ENCODE measurements at places on chromosomes 5 and 9.

- no peak for DNase-seq
Observed at GRCh38 chr9:34382054-34382453, 5.4 kb upstream of the MYORG start.

DNA sequence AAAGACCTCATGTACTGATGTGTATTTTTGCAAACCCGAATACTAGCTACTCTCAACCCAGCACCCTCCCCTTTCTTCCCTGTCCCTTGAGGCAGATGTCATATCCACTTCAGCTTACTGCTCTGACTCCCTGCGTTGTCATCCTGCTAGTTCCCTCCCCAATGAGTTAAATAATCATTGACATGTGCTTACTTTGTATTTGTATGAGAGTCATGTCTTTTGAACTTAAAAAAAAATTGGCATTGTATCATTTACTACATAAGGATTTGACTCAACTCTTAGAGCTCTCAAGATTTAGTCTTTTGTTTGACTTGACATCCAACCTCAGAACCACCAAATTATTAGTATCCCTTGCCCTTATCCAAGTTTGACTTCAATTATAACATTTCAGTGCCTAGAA, 219.7 kb upstream of the TUT7 start:
- DNase-seq = peak; percentile 28

DNA sequence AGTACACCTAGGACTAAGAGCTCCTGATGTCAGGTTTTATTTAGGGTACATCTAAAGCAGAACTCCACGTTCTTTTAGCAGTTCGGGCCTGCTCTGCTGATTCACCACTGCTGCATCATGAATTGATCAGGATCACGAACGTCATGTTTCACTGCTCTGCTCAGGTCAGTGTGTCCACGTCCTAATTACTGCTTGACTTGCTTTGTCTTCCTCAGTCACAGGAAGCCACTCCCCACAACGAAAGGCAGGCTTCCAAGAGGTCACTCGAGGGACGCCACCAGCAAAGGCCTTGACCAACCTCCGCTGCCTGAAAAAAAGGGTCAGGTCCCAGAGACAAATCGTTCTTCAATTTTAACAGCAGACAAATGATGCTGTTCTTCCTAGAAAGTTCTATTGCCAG, 40.3 kb downstream of the CTNND2 start:
- DNase-seq = no peak

GRCh38 chr5:168749391-168750100, 170.4 kb upstream of the PANK3 start:
- no peak for DNase-seq

DNA sequence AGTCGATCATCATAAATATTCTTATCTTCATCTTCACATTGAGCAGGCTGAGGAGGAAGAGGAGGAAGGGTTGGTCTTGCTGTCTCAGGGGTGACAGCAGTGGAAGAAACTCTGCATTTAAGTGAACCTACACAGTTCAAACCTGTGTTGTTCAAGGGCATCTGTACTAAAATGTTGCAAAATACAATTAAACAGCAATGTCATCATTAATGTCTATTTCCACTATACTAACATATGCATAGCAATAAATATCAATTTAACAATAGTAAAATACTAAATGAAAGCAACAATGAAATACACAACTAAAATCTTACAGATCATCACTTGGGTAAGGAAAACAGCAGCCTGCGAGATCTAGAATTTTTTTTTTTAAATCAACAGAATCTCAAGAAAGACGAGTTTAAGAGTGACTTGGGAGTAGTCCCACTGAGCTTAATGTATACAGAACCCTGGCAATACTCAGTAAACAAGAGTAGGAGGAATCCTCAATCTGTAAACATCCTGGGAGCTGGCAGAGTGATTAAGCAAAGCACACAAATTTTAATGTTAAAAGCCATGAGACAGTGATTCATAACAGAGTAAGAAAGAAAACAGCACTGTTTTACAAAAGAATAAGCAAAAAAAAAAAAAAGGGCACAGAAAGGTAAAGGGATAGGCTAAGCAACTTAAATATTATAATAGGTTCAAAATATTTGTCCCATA, 10.0 kb downstream of the HOMER1 start:
- no peak for DNase-seq

GRCh38 chr9:17613758-17614157, 34.9 kb downstream of the SH3GL2 start:
- DNase-seq = peak; percentile 9

DNA sequence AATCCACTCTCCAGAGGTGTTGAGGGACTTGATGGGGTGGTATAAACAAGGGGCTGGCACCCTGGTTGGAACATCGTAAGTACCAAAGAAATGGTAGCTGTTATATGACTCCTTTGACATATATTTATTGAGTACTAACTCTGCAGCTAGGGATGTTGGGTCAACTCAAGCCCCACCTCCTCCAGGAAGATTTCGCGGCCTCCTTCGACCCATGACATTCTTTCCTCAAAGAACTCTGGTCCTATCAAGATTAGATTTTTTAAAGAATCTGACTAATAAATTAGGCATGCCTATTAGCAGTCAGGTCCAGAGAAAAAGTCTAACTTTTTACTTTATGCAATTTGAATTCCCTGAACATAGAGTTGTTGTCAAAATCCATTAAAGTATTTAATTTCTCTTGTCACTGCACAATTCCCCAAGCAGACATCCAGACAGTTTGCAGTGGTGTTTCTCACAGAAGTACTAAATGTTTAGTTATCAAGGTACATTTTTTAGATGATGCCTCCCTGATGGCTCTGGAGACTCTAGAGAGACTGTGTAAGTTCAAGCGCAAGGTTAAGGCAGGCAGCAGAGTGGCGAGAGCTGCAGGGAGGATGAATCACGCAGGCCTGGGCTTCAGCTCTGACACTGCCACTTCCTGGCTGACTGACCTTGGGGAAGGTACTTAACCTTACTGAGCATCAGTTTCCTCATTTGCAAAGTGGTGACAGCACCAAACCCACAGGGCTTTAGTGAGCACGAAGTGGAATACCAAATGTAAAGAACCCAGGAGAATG, 209.6 kb downstream of the TTLL11 start:
- DNase-seq = no peak

DNA sequence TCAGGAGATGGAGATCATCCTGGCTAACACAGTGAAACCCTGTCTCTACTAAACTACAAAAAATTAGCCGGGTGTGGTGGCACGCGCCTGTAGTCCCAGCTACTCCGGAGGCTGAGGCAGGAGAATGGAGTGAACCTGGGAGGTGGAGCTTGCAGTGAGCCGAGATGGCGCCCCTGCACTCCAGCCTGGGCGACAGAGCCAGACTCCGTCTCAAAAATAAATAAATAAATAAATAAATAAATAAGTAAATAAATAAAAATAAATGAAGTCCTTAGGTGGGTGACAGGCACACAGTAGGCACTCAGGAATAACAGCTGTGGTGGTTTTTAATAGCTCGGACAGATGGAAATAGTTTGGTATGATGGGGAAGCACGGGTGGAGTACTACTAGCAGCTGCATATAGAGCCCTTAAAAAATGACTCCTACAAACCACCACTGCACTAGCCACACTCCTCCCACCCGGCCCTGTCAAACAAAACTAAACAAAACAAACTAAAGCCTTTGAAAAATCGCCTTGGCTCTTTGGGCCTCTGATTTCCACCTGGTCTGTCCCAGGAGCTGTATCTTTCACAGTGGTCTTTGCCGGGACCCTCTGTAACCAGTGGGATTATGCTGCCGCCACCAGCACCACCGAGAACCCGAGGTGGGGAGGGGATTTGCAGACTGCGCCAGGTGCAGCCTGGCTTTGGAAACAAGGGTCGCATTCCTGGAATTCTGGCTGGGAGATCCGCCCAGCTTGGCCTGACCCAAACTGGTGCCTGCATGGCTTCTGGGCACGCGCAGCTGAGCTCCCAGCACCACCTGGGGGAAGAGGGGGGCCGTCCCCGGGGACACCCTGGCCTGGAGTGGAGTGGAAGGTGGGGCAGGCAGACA, 5.1 kb upstream of the WDR5 start:
- DNase-seq = no peak

- DNase-seq = no peak
Observed at GRCh38 chr5:128826275-128826674, 139.0 kb upstream of the SLC27A6 start.

DNA sequence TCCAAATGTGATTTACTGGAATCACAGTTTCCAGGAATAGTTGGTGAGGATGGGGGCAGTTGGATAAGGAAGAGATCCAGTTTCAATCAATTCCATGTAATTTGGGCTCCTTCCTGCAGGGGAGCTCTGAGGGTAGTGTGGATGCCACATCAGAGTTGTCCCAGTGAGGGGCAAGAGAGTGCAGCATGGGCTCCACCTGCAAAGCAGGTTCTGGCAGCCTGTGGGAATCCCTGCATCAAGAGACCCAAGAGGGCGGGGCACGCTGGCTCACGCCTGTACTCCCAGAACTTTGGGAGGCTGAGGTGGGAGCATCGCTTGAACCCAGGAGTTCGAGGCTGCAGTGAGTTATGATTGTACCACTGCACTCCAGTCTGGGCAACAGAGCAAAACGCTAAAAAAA, 188.5 kb downstream of the CACNA1B start:
- DNase-seq = no peak

GRCh38 chr5:179955630-179956029, 47.9 kb upstream of the TBC1D9B start:
- DNase-seq = no peak

- no peak for DNase-seq
Observed at GRCh38 chr9:93117924-93118862, 15.9 kb downstream of the NINJ1 start.

- no peak for DNase-seq
Observed at GRCh38 chr9:7490317-7491108, 309.1 kb downstream of the DMAC1 start.

DNA sequence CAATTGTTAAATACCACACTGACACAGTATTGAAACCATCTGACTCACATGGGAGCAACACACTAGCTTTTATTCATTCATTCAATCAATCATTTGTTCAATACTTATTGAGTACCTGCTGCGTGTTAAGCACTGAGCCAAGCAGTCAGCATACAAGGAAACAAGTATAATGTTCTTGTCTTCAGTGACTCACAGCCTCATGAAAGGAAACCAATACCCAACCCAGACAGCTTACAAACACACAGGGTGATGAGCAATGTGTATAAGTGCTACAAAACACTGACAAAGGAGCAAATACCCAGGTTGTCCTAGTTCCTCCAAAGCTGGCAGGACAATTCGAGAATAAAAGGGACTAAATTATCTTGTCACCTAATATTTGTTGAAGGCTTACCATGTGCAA, 67.6 kb upstream of the RASEF start:
- DNase-seq = no peak

DNA sequence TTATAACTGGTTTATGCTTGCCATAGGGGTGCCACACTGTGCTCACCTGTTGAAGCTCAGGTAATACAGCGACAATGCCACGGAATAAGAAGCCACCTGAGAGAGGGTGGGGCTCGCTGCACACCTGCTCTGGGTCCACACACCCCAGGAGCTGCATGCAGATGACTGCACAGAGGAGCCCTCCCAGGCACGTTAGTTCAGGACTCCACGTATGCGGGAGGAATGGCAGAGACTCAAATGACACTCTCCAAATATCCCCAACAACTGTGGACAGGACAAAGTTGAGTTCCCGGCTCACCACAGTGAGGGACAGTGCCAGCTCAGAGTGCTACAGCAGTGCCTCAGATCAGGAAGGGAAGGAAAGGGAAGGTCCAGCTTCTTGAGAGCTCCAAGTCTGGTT, 5.8 kb upstream of the FCN1 start:
- DNase-seq = no peak

DNA sequence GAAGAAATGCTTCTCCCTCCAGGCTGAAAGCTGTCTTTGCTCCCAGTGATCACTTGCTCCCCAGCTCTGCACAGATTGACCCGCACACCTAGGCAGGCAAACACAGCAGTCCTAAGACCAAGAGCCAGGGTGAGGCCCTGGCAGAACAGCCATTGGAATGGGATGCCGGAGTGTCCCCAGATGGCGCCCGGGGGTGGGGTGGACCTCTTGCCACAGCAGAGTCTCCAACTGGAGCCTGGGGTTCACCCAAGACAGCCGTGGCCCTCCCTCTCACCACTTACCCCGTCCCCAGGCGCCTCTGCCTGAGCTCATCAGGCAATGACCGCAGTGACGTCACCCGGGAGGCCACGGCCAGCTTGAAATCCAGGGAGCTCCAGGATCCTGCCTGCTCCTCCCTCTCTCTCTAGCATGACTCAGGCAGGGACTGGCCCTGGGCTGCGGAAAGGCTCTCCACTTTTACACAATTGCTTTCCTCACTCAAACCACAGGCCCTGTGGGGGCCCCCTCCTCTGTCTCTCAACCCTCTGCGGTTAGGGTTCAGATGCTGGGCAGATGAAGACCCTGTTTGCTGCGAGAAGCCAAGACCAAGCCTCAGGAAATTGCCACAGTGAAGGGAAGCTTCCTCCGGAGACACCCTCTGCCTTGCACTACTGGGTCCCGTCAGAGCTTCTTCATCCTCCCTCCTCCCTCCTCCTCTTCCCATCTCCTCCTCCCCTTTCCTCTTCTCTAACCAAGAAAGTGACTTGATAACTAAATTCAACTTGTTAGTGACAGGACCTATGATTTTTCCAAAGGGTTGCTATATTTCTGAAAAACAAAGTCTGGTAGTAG, 24.3 kb upstream of the PTGES start:
- DNase-seq = peak; percentile 99

DNA sequence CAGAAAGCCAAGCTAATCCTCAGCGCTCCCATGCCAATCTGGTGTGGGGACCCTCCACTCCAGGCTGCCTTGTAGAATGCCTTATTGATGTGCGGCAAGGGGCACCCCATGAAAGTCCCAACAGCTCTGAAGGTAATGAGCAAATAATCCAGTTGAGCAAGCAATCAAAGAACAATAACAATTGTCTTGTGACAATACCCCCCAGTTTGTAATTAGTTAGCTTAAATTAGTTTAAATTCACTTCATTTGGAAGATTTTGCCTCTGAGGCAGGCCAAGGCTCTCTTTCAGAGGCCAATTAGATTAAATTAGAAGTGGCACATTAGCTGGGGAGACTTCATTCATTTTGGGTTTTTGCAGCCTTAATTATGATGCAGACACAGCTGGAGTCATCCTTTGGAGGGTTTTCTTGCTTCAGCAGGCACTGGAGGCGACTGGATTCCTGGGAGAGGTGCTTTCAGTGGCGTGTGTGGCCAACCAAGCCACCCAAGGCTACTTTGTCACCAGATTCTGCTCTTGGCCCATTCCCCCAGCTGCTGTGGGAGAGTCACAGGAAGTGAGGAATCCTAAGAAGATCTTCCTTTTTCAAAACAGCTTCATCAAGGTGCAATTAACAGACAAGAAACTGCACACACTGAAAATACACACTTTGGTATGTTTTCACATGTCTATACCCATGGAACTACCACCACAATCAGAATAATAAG, 17.9 kb upstream of the FBP1 start:
- DNase-seq = no peak

DNA sequence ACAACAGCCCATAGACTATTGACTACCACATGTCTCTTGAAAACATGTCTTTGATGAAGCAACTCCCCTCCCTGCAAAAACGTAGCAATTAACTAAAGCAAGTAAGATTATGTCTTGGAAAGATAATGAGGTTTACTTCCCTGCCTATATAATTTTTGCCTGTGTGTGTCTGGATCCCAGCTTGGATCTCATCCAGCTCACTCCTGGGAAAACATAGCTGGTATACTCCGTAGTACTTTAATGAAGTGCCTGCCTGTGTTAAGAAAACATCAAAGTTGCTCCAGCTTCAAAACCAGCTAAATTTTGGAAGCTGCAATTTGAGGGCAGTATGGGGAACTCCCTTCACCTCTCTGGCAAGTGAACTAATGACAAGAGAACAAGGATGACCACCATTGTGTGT, 182.6 kb upstream of the C9orf72 start:
- DNase-seq = no peak

- DNase-seq = no peak
Observed at GRCh38 chr5:90338712-90339372, 70.7 kb downstream of the CETN3 start.

- no peak for DNase-seq
Observed at GRCh38 chr9:4569101-4569500, 78.8 kb downstream of the SLC1A1 start.

- DNase-seq = no peak
Observed at GRCh38 chr9:129561594-129562281, 59.2 kb downstream of the C9orf50 start.
